ENCODE measurements at places on chromosomes 7 and 10. TPM values are rescaled to one million over a fixed set of nuclear protein-coding genes. Genes with fewer than 3 reads are reported as not detected.

- DNase-seq: no peak
Measured at GRCh38 chr7:150801946-150802771, 1.6 kb downstream of the TMEM176A start.

DNA sequence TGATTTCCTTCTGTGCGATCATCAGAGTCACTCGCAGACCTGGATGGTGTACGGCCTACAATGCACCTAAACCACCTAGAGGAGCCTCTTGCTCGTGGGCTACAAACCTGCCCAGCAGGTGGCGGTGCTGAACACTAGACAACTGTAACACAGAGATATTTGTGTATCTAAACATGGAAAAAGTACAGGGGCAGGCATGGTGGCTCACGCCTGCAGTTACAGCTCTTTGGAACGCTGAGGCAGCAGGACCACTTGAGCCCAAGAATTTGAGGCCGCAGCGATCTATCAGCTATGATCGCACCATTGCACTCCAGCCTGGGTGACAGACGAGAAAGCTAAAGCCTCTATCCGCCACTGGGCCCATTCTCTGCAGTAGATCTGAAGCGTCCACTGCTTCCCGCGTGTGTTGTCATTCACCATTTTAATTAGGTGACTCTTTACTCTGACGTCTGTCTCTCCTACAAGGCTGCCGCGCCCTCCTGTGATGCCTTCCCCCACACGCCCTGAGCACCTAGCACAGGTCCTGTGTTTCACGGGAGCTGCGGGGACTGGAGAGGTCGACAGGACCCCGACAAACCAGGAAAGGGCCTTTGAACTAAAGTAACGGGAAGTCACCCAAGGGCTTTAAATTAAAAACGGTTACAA, 774 bp downstream of the TUBGCP2 start:
- peak; percentile 78 for DNase-seq

DNA sequence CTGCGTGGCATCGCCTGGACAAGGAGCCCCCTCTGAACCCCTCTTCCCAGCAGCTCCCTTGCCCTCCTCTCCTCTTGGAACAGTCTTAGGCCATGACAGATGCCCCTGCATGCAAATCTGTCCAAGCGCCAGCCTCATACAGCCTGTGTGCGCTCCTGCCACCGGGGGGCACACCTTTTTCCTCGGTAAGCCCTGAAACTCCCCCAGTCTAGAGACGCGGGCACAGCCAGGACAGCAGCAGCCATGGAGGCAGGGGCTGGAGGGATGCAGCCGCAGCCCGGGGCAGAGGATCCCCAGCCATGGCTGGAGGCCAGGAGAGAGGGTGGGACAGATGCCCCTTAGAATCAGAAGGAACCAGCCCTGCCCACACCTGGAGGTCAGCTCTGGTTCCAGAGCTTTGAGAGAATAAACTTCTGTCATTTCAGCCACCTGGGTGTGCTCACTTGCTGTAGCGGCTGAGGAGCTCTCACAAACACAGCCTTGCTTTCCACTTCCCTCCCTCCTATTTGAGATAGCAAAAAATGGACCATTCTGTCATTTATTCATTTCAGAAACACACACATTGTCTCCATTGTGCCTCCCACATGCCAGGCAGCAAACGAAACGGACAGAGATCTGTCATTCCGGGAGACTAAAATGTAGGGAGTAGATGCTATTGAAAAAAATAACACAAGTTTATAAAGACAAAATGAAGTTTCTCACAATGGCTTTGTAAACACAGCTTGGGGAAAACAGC, 241.5 kb downstream of the WDR37 start:
- peak; percentile 81 for DNase-seq

DNA sequence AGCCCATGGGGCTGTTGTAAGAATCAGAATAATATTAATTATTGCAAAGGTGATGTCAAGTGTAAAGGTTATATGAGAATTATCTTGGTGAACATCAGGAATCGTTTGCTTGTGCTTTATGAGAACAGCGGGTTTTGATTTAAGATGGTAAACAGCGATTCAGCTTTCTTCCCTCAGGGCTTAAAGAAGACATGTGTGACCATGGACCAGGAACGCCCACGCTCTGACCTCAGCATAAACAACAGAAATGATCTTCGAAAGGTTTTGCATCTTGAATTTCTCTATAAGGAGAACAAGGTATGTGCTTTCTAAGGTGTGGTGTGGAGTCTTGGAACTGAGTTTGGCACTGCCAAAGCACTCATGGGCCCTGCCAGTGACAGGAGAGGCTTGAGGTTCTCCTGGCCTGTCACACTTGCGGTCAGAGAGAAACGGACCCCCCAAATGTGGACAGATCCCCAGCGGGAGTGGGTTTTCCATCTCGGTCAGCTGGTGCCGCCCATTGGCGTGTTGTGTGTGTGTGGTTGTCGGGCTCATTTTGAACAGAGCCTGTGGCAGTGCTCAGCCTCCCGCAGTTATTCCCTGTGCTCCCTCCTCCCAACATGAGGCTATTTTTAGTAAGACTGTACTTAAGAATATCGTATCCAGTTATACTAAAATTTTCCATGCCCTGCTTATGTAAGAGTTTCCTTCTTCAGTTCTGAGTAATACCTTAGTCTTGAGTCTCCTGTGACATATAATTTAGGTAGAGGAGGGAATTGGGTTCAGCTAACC, 7.2 kb downstream of the MINDY4 start:
- no peak for DNase-seq

DNA sequence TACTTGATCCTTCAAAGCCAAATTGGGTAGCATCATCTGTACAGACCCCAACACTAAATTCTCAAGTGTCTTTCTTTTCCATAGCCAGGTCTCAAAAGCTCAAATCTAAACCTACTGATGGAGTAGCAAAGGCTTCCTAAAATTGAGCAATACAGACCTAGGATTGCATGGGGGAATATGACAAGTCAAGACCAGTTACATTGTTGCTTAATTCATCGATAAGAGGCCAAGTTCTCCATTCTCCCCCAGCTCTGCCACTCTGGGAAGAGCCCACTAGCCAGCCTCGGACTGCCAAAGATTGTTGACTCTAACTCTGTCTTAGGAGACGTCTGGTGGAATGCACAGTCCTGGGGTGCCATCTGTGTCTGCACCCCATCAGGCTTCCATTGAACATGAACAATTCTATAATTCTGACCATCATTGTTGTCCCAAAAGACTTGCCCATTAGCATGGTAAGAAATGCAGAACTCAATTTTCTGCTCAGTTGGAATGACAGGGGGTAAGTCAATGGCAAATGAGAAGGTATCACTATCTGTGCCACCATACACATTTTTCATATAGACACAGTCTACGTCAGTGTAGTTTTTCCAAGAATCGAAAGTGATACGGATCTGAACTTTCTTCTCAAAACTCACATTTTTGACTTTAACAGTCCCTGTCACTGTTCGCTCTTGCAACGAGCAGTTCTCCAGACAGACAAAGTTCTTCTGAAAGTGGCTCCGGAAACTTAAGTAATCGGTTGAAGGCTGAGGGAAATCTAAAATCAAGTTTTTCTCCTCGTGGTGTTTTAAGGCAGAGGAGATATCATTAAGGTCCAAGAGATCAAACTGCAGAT, 2.9 kb downstream of the PPP1R3C start:
- no peak for DNase-seq

GRCh38 chr10:116771101-116771958, 29.0 kb upstream of the HSPA12A start:
- peak; percentile 12 for DNase-seq

- DNase-seq: no peak
Measured at GRCh38 chr10:128537834-128538330, 411.7 kb upstream of the MKI67 start.

DNA sequence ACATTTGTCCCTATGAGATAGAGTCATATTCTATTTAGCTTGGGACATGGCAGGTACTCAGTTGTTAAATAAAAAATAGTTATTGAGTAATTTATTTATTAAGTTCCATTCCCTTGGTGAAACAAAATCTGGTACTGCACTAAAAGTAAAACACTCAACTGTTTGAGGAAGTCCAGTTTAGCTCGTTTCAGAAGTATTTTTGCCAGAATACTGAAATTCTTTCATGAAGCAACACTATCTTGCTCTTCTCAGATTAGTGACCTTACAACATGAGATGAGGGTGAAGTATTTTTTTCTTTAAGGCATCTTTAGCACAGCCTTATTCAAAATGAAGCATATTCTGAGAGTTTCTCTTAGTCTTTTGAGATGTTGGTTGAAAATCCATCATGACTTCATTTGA, 106.0 kb downstream of the ZNF365 start:
- DNase-seq: no peak

DNA sequence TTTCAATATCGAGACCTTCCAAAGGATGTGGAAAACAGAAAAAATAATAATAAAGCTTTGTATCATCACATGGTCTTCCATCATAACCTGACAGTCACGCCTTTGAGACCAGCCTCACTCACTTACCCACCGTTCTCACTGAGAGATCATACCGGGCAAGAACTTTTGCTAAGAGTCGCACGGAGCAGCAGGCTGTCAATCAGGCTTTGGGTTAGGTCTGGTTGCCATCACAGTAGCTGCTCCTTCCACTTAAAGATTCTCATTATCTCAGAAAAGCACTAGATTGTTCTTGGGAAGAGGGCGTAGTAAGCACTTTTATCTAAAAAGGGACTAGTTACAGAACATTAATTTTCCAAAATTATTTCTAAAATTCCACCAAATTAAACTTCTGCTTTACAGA, 2.0 kb downstream of the RELN start:
- DNase-seq: no peak

- DNase-seq: no peak
Measured at GRCh38 chr10:76358743-76359395, 927.4 kb downstream of the LRMDA start.

GRCh38 chr10:89064748-89065147, 74.2 kb downstream of the FAS start:
- no peak for DNase-seq

The TMEM176A gene
- not detected for total RNA-seq

The HTR5A gene
- not detected for total RNA-seq

The CELF2 gene
- 22.9 TPM for total RNA-seq
